ENCODE measurements at places on chromosomes 5 and 9. TPM values are rescaled to one million over a fixed set of nuclear protein-coding genes. Genes with fewer than 3 reads are reported as not detected.

GRCh38 chr5:107322936-107323335 is 347.8 kb downstream of the EFNA5 start:
- no peak for DNase-seq

- no peak for DNase-seq
Measured at GRCh38 chr5:35879649-35880048, 23.0 kb downstream of the IL7R start.

- no peak for DNase-seq
Measured at GRCh38 chr5:61256474-61256873, 75.6 kb upstream of the ZSWIM6 start.

- no peak for DNase-seq
Measured at GRCh38 chr5:169991115-169991869, 11.0 kb upstream of the INSYN2B start.

DNA sequence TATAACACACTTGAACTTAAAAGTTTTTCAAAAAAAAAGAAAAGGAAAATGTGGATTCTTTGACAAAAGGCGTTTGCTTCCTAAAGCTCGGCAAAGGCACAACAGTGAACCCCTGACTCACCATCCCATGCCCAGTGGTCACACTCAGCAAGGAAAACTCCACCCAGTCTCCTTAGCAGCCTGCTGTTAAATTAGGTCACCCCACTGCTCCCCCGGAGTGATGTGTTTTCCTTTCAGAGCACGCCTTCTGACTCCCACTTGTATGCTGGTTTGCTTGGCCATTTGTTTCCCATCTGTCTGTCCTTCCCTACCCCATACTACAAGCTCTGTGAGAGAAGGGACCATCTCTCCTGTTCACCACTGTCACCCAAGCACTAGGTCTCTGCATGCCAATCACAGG is 23.8 kb downstream of the RETREG1 start:
- no peak for DNase-seq

- no peak for DNase-seq
Measured at GRCh38 chr5:137610598-137610997, 111.5 kb upstream of the SPOCK1 start.

The JAKMIP2 gene
- total RNA-seq: 1.1 TPM
